ENCODE measurements at places on chromosomes 2 and 18. TPM values are rescaled to one million over a fixed set of nuclear protein-coding genes. Genes with fewer than 3 reads are reported as not detected.
A peak's percentile ranks its signal among the peaks of the same experiment; 100 is the strongest.

- peak; percentile 22 for DNase-seq
These were observed 618 bp upstream of the LYPD1 start for GRCh38 chr2:132670496-132671150.

- DNase-seq: no peak
These were observed 15.0 kb upstream of the ZNF407 start for GRCh38 chr18:74582642-74583041.

GRCh38 chr2:232483311-232483922 lies 4.2 kb downstream of the ECEL1 start:
- DNase-seq: no peak

SERPINB13 gene
- total RNA-seq: not detected

- DNase-seq: no peak
These were observed 73.5 kb downstream of the MYO1B start for GRCh38 chr2:191318729-191319078.

- DNase-seq: no peak
These were observed 16.3 kb downstream of the FOSL2 start for GRCh38 chr2:28408764-28409599.

NLRC4 gene
- total RNA-seq: not detected

- no peak for DNase-seq
These were observed 362.0 kb downstream of the SOX11 start for GRCh38 chr2:6054161-6054671.

DNA sequence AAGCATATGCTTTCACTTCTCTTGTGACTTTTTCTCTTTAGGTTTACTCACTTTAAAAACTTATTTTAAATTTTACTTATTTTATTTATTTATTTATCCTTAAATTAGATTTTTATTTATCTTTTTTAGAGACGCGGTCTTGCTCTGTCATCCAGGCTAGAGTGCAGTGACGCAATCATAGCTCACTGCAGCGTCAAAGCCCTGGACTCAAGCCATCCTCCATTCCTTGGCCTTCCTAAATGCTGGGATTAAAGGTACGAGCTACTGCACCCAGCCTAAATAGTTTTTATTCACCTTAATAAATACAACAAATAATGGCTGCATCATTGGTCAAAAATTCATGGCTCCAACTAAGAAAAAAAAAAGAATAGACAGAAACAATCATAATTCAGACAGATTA lies 415.7 kb upstream of the FIGN start:
- DNase-seq: no peak

IMPA2 gene
- total RNA-seq: 58.8 TPM

GRCh38 chr2:192534072-192534471 lies 339.3 kb upstream of the TMEFF2 start:
- DNase-seq: no peak

UGT1A1 gene
- total RNA-seq: not detected

- DNase-seq: no peak
These were observed 19.4 kb upstream of the DUSP2 start for GRCh38 chr2:96164459-96165184.

DNA sequence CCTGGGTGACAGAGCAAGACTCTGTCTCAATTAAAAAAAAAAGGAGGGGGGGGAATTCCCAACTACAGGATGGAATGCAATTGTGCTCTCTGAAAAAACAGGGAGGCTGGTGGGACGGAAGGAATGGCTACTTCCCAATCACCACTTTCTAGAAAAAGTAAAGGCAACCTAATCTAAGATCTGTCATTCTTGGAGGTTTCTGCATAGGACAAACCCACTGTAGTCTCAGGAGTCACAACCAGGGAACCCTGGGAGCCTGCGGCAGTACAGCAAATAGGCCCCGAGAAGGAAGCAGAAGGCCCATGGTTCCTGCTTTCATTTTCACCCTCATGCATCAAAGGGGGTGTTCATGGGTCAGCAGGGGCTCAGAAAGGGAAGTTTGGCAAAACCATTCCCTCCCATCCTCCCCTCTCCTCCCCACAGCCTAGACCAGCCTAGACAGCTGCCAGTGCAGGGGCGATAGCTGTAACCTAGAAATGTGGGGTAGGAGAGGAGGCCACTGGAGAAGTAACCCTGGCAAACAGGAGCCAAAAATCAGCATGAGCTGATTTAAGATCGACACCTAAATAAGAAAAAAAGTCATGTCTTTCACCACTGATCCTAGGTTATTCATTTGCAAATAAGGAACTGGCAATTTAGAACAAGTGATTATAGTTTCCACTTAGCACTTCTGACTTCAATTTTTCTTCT lies 48.0 kb downstream of the TRABD2A start:
- DNase-seq: no peak

TEKT4 gene
- 0.34 TPM for total RNA-seq

DNA sequence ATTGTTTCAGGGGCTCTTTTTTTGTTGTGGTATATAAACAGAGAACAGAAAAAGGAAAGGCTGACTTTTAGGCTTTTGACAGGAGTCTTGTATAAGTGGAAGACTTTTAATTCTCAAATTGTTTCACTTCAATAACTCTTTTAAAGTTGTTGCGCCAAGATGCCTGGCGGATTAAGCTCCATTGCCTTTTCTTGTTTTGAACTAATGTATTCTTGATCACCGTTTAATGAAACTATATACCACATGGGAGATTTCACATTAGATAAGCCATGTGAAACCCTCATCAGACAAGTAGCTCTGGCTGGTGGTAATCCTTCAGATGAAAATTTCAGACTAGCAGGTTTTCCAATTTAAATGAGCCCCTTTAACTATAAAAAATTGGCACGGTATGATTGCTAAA lies 257.4 kb downstream of the CCDC178 start:
- DNase-seq: no peak

GRCh38 chr2:122866095-122866494 lies 1110.6 kb downstream of the TSN start:
- no peak for DNase-seq

GRCh38 chr2:119255760-119256581 lies 32.3 kb downstream of the STEAP3 start:
- DNase-seq: no peak

MOCOS gene
- 2.0 TPM for total RNA-seq

DNA sequence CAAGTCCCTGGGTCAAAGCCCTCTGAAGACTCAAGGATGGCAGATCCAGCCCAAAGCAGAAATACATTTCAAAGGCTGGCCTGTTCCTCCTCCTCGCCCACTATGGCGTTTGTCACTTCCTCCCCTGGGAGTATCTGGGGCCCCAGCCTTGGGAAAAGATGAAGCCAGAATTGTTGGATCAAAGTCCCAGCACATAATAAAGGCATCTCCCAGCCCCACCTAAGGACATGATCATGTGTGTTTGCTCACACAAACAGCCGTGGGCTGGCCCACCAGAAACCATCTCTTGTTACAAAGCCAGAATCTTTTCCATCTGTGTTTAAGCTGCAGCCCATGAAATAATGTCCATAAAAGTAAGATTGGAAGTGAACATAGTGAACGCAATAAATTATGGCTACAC lies 50.1 kb upstream of the HAAO start:
- DNase-seq: no peak

DNA sequence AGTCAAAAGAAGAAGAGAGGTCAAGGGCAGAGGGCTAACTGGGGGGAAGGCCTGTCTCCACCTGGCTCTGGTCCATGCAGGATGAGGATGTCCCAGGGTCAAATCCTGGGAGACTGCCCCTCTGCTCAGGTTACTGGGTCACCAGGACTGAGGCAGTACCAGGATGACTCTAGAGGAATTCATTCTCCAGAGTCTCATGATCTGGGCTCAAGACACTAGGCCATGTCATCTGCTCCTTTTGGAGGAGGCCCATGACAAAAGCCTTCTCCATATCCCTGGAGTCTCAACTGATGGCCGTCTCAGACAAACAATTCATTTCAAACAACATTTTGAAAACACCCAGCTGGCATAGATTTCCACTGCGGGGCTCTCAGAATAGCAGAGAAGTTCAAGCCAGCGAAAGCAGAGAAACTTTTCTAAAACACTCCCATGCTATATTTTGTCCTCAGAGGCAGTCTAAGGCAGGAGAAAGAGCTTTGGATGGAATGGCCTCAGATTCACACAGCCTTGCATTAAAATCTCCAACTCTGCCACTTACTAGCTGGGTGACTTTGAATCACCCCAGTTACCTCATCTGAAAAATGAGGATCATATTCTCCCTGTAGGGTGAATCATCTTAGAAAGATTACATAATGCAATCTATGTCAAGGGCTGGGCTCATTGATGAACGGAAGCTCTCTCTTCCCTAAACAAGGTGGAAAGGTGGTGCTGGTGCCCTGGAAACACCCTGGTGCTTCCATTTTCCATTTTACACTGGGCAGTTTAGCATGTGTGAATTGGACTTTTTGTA lies 48.8 kb upstream of the LCLAT1 start:
- no peak for DNase-seq

- no peak for DNase-seq
These were observed 15.4 kb downstream of the CD28 start for GRCh38 chr2:203721781-203722300.

RNF125 gene
- 2.6 TPM for total RNA-seq

DNA sequence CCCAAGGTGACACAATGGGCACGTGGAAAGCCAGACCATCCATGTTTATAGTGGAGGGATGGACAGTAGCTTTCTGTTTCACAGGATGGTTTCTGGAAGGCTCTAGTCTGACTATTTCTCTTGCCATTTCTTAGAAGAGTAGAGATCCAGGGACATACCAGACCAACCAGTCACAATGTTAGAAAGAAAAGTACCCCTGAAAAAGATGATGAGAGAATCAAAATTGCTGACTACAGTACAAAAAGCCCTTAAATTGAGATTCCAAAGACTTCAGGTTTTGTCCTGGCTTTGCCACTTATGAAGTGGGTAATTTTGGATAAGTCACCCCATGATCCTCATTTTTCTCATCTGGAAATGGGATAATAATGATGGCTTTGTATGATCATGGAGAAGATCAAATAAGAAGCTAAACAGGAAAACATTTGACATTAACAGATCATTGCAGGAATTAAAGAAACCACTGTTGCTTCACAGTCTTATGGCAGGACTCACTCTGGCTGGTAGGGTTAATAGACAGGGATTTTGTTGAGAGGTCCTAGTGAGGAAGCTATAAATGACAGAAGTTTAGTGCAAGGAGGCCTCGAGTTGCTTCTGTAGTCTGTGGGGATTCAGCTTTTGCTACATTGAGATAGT lies 386.0 kb downstream of the IRS1 start:
- no peak for DNase-seq

SPOPL gene
- 33.0 TPM for total RNA-seq

DNA sequence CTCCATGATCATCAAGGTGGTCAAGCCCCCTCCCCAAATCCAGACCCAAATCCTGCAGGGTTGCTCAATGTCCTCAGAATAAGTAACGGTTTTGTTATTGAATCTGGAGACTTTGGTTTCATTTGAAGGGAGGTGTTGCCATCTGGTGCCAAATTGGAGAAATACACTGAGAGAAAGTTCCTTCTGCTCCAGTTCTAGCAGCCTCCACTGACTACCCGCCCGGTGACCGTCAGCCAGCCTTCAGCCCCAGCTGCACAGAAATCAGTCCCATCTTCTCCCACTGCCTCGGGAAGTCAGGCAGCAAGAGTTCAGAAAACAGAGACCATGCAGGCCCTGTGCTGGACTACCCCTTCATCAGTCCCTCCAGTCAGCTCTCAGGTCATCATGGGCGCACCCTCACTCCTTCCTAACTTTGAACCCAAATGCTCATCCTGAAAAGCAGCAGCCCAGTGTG lies 38.7 kb downstream of the PKDCC start:
- peak; percentile 33 for DNase-seq

UNC50 gene
- 39.3 TPM for total RNA-seq

DNA sequence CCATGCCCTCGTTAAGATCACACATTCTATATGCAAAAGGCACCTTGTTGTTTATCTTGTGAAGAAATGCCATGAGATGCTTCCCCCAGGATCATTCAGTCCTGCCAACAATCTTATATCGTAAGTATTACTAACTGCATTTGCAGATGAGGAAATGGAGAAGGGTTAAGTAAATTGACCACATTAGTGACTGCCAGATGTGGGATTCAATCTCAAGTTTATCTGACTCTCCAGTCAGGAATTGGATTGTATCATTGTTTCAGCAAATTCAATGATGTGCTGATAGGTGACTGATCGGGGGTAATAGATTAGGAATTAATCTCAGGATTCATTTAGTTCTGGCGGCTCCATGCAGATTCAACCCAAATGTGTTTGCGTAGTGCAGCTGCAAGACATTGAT lies 106.2 kb downstream of the CNTNAP5 start:
- DNase-seq: no peak

- no peak for DNase-seq
These were observed 11.8 kb downstream of the C2orf69 start for GRCh38 chr2:199922856-199923255.

TUBA3E gene
- total RNA-seq: not detected

CREG2 gene
- total RNA-seq: 0.65 TPM

DNA sequence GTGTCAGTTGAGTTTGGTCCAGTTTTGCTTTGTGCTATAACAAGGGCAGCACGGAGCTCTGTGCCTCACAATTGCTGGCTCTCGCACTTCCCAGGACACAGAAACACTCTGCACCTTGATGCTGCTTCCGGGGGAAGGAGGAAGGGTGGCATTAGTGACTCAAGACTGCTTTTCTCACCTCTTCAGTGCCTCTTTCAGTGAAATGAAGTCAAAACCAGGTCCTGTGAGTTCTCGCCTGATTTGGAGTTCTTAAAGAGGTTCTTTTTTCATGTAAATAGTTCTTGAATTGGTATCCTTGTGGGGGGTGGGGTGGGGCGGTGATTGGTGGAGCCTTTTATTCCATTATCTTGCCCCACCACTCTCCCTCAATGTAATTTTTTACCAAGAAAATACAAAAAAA lies 91.5 kb upstream of the MYT1L start:
- no peak for DNase-seq

GRCh38 chr2:11863103-11863502 lies 116.7 kb downstream of the LPIN1 start:
- no peak for DNase-seq

OTOS gene
- total RNA-seq: not detected

GRCh38 chr2:72081451-72081850 lies 66.2 kb downstream of the CYP26B1 start:
- DNase-seq: no peak

EGR4 gene
- total RNA-seq: 0.12 TPM

DNA sequence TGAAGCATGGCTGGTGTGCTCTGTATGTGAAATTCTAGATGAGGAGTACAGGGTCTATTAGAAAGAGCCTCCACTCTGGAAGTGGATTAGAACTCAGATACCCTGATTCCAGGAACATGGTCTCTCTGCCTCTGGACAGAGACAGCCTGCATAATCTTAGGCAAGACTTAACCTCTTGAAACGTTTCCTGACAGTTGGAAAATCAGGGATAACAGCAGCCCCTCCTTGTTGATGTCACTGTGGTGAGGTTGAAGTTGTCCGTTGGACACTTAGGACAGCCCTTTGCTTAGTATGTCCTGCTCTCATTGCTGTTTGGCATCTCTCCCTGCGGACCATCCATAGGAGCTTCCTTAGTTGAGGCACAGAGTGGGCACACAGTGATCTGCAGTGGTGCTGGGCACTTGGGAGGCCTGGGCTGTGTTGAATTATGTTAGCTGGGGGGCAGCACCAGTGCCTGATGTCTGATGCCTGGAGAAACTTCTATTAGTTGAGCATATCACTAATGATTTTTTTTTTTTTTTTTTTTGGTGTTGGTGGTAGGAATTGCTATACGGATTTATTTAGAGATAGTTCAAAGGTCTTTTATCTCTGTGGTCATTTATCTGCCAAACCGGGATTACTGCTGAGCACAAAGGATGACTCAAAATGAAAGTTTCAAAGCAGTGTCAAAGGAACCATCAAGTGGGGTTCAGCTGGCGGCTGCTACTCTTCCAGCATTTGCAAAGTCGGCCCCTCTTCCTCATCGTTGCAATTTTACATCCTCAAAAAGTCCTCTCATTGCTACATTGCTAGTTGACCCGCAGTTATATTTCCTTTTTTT lies 28.8 kb downstream of the SETBP1 start:
- DNase-seq: no peak

All from progenitor cell of endocrine pancreas (in vitro differentiated cells).